Activated T-helper 2 cell treated with anti-CD3 and anti-CD28 coated beads, Interferon-gamma antibody, Interleukin-2, Interleukin-4, amounts not matched to agents 10 μg/mL and 5 μg/mL and 100 μg/mL, durations not matched to agents 14 hours and 24 hours and 36 hours (primary cell): ENCODE measurements at places on chromosomes 16 and 17.

DNA sequence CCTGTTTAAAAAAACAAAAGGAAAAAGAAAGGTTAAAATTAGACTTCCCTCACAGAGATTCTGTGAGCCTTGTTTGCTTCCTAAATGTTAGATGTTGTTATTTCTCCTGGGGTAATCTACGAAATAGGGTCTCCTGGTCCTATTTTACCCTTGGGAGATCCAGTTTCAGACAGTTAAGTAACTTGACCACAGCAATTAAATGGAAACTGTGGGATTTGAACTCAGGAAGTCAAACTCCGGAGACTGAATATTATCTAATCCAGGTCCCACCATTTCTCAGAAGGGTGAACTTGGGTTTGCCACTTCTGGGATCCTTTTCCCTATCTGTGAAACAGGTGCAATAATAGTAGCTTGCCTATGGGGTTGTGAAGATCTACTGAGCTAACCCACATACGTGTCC, 6.4 kb upstream of the TMC5 start:
- no peak for DNase-seq

- no peak for DNase-seq
Observed at GRCh38 chr16:27123795-27124409, 57.2 kb downstream of the C16orf82 start.

DNA sequence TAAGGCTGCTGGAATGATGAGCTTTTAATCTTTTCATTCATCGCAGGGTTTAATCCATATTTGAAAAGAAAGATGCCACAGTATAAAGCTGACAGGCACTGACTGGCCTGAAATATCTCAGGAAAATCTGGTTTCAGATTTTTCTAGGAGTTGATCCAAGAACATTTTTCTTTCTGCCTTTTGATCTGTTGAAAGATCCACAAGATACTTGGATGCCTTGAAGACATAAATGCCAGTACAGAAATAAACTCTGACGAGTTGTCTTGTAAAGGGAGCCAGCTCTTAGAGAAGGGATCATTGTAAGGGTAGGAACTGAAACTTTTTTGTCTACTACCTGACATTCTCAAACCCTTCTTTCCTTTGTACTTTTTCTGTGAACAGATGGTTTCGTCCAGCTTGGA, 25.4 kb upstream of the KRT20 start:
- DNase-seq, result no peak

DNA sequence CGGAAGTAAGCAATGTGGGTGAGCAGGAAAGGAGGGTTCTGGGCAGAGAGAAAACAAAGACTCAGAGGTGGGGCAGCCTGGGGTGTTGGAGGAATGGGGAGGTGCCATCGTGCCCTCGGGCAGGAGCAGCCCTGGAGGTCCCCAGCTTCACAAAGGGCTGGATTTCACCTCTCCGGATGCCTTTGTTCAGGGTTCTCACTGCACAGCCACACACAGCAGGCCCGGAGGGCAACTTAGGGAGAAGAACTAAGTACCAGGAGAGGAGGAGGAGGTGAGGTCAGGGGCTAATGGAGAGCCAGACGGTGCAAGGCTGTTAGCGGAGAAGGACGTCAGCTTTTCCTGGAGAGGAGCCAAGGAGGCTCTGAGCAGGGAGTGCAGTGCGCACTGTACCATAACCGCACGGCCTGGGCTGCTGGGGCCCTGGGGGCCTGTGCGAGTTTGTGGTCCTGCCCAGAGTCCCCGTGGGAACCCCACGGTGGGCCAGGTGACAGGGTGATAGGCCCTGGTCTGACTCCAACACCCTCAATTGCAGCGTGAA, 9.3 kb downstream of the ARRB2 start:
- no peak for DNase-seq

GRCh38 chr17:16495561-16495960, 3.6 kb upstream of the LRRC75A start:
- no peak for DNase-seq

DNA sequence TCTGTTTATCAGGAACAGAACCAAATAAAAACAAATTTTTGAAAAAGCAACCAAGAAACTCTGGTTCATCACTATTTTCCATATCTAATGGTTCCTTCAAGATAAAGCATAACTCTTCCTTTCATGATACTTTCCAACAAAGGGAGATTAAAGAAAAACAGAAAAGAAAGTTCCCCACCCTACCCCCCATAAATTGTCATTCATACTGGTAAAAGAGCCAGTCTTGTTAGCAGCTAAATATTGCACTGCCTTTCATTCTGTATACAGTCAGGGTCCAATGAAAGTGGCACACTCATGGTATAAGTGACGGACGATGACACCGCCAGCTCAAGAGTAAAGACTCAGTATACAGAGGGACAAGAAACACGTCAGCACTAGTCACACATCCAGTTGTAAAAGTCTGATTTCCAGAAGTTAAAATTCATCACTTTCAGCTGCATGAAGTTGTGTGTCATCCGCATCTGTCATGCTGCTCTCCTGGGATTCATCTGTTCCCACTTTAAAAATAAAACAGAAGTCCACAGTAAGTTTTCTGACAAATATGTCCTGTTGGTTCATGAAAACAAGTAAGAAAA, 68.5 kb downstream of the CDC27 start:
- no peak for DNase-seq
